ENCODE measurements at places on chromosomes 16 and 17. TPM values are rescaled to one million over a fixed set of nuclear protein-coding genes. Genes with fewer than 3 reads are reported as not detected.

GRCh38 chr16:89506113-89506504 is 2.1 kb upstream of the SPG7 start:
- DNase-seq: no peak

- DNase-seq: peak; percentile 95
These were observed 3.0 kb upstream of the KRT15 start for GRCh38 chr17:41521574-41522261.

- no peak for DNase-seq
These were observed 220.6 kb upstream of the RPL38 start for GRCh38 chr17:73982871-73983270.

The CDC42EP4 gene
- 12.7 TPM for total RNA-seq

- DNase-seq: no peak
These were observed 10.6 kb downstream of the RAB40B start for GRCh38 chr17:82687871-82688270.

The PDILT gene
- total RNA-seq: not detected

The CA4 gene
- not detected for total RNA-seq

- no peak for DNase-seq
These were observed 81.6 kb downstream of the SEC14L1 start for GRCh38 chr17:77222356-77222755.

The PLLP gene
- total RNA-seq: 0.62 TPM

DNA sequence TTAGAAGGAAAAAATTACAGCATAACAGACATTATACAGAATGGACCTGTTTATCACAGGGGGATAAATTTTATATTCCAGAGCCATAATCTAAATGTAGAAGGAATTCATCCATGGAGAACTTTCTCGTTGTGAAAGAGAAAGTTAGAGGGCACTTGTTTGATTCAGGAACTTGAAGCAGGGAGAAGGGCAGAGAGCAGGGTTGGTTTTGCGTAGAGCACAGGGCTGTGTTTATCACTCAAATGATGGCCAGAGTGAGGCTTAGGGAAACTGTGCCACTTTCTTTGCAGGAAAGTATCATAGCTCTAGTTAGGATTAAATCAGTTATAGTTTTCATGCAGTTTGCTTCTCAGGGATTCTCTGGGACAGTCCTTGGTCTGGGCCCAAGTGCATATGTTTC is 29.1 kb upstream of the MED13 start:
- peak; percentile 13 for DNase-seq

- no peak for DNase-seq
These were observed 220.1 kb downstream of the SLC39A11 start for GRCh38 chr17:72872396-72872795.

- peak; percentile 47 for DNase-seq
These were observed 527 bp downstream of the TRAF4 start for GRCh38 chr17:28744104-28744971.

DNA sequence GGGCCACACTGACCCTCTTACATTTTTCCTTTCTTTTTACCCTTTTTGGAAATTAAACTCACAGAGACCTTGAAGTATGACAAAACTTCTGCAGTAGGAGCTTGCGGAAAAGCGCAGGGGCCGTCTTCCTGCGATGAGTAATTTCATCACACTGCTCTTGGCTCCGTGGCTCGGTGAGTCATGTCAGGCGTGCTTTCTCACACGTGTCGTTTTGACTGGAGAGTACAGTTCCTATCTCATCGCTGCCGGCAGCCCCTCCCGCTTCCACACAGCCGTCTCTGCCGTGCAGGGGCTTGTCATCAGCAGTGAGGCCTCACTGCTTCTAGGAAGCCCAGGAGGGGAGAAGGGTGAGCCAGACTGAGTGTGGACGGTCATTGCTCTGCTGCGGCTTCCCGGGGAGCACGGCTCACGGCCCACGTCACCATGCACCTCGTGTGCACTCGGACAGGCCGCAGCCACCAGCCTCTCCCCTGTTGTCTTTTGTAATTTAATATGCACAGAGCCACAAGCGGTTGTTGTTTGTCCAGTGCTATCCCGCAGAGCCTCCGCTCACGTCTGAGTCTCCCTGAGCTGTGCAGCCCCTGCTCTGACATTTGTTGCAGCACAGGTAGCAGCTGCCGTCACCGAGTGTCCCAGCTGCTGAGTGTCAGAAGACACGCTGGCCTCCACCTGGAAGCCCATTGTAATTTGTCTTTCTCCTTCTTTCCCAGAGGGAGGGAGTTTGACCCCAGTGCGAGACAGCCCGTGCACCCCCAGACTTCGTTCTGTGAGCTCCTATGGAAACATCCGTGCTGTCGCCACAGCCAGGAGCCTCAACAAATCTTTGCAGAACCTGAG is 99.4 kb upstream of the CHMP6 start:
- peak; percentile 98 for DNase-seq

GRCh38 chr17:79800325-79801155 is 3.7 kb upstream of the CBX8 start:
- peak; percentile 62 for DNase-seq

DNA sequence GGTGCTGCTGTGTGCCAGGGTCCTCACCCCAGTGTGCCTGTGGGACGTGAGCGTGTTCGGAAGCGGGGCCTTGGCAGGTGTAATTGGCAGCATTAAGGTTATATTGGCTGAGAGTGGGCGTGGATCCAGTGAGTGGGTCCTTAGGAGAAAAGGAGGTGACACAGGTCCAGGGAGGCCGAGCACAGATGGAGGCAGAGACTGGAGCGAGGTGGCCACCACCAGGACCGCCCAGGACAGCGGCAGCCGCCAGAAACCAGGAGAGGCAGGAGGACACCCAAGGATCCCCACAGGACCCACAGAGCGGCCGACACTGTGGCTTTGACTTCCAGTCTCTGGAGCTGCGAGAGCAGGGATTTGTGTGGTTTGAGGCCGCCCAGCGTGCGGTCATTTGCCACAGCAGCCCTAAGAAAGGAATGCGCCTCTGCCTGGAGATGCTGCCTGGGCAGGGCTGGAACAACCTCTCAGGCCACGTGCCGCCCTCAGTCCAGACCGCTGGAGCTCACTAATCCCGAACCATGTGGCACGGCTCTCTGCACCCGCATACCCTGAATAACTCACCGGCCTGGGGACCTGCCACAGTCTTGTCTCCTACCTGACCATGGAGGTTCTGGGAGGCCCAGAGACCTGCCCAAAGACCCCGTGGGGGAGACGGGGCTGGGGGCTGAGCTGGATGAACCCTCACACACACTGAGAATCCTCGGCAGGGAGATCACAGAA is 45.4 kb downstream of the SOX8 start:
- peak; percentile 56 for DNase-seq

The GP2 gene
- total RNA-seq: not detected
